ENCODE measurements at places on chromosomes 7 and 10. TPM values are rescaled to one million over a fixed set of nuclear protein-coding genes. Genes with fewer than 3 reads are reported as not detected.
A peak's percentile ranks its signal among the peaks of the same experiment; 100 is the strongest.

GRCh38 chr7:134174795-134175261 lies 47.7 kb downstream of the LRGUK start:
- no peaks in the 10 kb centered on the region for H3K36me3 ChIP-seq
- H3K27me3 ChIP-seq, result no peaks in the 10 kb centered on the region
- no peak overlapping the region for H3K4me3 ChIP-seq
- H3K27ac ChIP-seq, result no peak overlapping the region
- peak; percentile 20 for DNase-seq

DNA sequence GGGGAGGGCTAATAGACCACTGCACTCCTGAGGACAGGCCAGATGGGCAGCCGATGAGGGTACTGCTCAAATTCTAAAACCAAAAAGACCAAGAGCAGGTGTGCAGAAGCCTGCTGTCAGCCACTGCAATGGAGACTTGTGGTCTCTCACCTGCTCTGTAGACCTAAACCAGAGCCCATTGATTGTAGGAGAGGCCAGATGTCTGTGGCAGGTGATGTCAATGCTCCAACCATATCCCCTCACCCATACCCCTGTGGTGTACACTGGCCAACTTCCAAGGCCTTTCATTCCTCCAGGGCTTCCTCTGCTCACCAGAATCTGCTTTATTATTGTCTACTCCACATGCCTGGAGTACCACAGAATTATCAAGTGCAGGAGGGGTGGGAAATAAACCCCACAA lies 116.9 kb upstream of the CHST15 start:
- DNase-seq, result no peak
- H3K36me3 ChIP-seq, result no peaks in the 10 kb centered on the region
- no peak overlapping the region for H3K27ac ChIP-seq
- no peaks in the 10 kb centered on the region for H3K27me3 ChIP-seq
- no peaks in the 10 kb centered on the region for H3K4me1 ChIP-seq

Gene IGFBP3
- total RNA-seq, result 0.33 TPM

Gene SPOCK2
- total RNA-seq, result 142 TPM

- no peaks in the 10 kb centered on the region for H3K27me3 ChIP-seq
- H3K27ac ChIP-seq, result peak overlapping the region; percentile 21
- DNase-seq, result no peak
- peaks cover 4% of the 10 kb centered on the region for H3K36me3 ChIP-seq
Measured at GRCh38 chr7:135697276-135698049, 30.5 kb downstream of the SLC13A4 start.

DNA sequence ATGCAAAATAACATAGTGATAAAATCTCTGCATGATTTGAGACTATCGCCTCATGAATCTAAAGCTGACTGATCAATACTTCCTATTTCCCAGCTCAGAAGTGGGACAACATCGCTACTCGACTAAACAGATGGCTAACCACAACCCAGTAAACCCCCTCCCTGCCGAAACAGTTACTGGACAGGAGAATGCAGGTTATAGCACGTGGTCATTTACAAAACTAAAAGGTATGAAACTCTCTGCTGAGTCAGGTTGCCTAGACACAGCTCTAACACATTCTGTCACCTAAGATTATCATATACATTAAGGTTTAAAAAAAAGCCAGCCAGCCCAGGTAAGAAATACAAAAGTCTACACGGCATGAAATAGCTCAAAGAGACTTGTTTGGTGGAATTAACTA lies 64.0 kb downstream of the CTBP2 start:
- H3K4me3 ChIP-seq, result no peak overlapping the region
- DNase-seq, result no peak
- no peaks in the 10 kb centered on the region for H3K36me3 ChIP-seq
- no peak overlapping the region for H3K27ac ChIP-seq

- H3K36me3 ChIP-seq, result peaks cover 59% of the 10 kb centered on the region
- peak overlapping the region; percentile 94 for H3K4me3 ChIP-seq
- H3K27me3 ChIP-seq, result peaks cover 6% of the 10 kb centered on the region
- peak; percentile 63 for DNase-seq
- peak overlapping the region; percentile 97 for H3K27ac ChIP-seq
Measured at GRCh38 chr7:50304911-50305582, 531 bp downstream of the IKZF1 start.

DNA sequence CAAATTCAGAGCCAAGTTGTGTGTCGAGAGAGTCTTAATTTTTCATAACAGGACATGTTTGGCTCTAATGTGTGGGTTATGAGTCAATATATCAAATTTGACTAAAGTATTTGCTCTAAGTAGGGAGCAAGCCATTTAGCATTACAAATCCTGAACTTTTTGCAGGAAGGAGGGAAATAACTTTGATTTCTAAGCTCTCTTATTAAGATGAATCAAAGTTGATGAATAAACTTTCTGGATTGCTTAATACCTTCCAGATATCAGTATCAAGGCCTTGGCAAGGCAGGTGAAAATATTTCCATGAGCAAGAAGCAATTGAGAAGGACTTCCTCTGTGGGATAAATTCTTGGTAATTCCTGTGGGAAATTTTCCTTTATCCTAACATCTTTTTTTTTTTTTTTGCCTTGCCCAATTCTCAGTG lies 258.8 kb downstream of the AHR start:
- no peak overlapping the region for H3K4me3 ChIP-seq
- no peak overlapping the region for H3K27ac ChIP-seq
- H3K27me3 ChIP-seq, result peaks cover 9% of the 10 kb centered on the region
- H3K4me1 ChIP-seq, result no peaks in the 10 kb centered on the region

- H3K4me1 ChIP-seq, result peaks cover 10% of the 10 kb centered on the region
- no peak for DNase-seq
- H3K27ac ChIP-seq, result no peak overlapping the region
Measured at GRCh38 chr10:30048768-30049517, 10.4 kb downstream of the JCAD start.

DNA sequence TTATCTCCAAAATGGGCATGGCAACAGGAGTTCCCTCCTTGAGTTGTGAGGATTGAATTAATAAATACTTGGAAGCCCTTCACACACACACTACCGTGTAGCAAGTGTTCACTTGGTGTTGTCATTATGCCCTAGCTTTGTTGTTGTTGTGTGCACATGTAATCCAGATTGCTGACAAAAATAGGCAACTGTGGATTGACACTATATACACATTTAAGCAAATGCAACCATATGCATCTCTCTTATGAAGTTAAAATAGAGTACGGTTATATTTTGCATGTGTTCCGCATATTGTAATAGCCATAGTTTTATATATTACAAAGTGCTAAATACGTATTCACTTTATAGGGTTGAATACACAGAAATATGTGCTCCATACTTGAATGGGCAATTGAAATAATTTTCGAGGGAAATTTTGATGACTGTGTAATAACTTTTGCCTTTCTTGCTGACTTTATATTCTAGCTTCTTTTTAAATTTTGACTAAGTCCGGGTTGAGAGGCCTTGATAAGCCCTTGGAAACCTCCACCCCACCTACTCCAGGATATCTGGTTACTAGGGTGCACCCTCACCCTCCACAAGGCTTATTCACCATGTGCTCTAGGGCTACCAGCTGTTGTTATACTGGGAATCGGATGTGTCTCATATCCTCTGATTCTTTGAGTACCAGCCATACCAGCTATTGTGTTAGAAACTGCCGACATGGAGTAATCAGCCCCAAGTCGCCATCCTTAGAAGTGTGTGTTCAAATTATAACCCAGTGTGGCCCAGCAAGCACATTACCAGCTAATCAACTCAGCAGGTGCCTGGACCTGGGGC lies 265.0 kb downstream of the CAMK1D start:
- H3K4me1 ChIP-seq, result no peaks in the 10 kb centered on the region
- no peak overlapping the region for H3K27ac ChIP-seq
- peaks cover 3% of the 10 kb centered on the region for H3K36me3 ChIP-seq

DNA sequence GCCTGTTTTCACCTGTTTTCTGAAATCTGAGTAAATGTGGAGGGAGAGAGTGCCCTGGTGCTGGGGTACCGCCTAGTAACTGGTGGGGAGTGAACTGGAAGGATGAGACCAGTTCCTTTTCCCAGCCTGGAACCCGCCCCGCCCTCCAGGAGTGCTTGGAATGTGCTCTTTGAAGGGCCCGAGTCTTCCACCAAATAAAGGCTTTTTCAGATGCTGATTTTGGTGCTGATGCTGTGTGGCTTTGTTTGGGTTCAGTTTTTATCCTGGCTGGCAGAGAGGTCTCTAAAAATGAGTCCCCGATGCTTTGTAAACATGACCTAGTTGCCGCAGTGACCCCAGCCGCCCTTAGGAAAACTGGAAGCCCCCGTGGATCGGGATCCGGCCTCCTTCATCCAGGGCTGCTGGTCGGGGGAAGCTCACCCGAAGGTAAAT lies 25.9 kb downstream of the FOXK1 start:
- H3K4me3 ChIP-seq, result no peak overlapping the region
- no peak for DNase-seq
- peaks cover 40% of the 10 kb centered on the region for H3K4me1 ChIP-seq
- H3K27me3 ChIP-seq, result no peaks in the 10 kb centered on the region
- no peak overlapping the region for H3K27ac ChIP-seq

- no peak overlapping the region for H3K4me3 ChIP-seq
- H3K27ac ChIP-seq, result no peak overlapping the region
- no peak for DNase-seq
- H3K4me1 ChIP-seq, result no peaks in the 10 kb centered on the region
- H3K27me3 ChIP-seq, result peaks cover 16% of the 10 kb centered on the region
Measured at GRCh38 chr7:113141803-113142202, 23.4 kb upstream of the SMIM30 start.

- peaks cover 18% of the 10 kb centered on the region for H3K4me1 ChIP-seq
- no peak for DNase-seq
- H3K27ac ChIP-seq, result no peak overlapping the region
- peaks cover 37% of the 10 kb centered on the region for H3K36me3 ChIP-seq
Measured at GRCh38 chr7:127845522-127846214, 185.6 kb downstream of the LRRC4 start.

Gene DPCD
- total RNA-seq, result 20.4 TPM

DNA sequence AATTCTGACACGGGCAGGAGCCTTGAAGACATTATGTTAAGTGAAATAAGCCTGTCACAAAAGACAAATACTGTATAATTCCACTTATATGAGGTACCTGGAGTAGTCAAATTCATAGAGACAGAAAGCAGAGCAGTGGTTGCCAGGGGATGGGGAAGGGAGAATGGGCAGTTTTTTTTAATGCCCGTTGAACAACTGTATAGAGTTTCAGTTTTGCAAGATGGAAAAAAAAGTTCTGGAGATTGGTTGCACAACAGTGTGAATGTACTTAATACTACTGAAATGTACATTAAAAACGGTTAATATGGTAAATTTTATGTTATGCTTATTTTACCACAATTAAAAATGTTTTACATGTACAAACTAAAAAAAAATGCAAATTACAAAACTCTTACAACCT lies 63.6 kb upstream of the EFCAB10 start:
- peaks cover 4% of the 10 kb centered on the region for H3K36me3 ChIP-seq
- H3K4me3 ChIP-seq, result no peak overlapping the region

Gene MSANTD7
- total RNA-seq, result 26.5 TPM

Gene SPACDR
- 1.0 TPM for total RNA-seq

DNA sequence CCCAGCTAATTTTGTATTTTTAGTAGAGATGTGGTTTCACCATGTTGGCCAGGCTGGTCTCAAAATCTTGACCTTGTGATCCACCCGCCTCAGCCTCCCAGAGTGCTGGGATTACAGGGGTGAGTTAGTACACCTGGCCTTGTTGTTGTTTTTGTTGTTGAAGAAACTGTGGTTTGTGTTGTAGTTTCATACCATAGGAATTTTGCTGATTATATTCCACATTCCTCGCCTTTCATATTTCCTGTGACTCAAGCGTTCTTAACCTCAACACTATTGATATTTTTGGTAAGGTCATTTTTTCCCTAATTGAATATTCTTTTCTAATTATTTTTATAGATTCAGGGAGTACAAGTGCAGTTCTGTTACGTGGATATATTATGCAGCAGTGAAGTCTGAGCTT lies 16.7 kb downstream of the LIPF start:
- no peak for DNase-seq
- no peaks in the 10 kb centered on the region for H3K4me1 ChIP-seq
- H3K4me3 ChIP-seq, result no peak overlapping the region
- H3K36me3 ChIP-seq, result no peaks in the 10 kb centered on the region
